ENCODE measurements at places on chromosomes 1 and 21.
A peak's percentile ranks its signal among the peaks of the same experiment; 100 is the strongest.

- no peak for DNase-seq
These were observed 7.1 kb downstream of the UTS2 start for GRCh38 chr1:7845761-7846160.

GRCh38 chr1:91792489-91793071 lies 93.4 kb downstream of the TGFBR3 start:
- no peak for DNase-seq

DNA sequence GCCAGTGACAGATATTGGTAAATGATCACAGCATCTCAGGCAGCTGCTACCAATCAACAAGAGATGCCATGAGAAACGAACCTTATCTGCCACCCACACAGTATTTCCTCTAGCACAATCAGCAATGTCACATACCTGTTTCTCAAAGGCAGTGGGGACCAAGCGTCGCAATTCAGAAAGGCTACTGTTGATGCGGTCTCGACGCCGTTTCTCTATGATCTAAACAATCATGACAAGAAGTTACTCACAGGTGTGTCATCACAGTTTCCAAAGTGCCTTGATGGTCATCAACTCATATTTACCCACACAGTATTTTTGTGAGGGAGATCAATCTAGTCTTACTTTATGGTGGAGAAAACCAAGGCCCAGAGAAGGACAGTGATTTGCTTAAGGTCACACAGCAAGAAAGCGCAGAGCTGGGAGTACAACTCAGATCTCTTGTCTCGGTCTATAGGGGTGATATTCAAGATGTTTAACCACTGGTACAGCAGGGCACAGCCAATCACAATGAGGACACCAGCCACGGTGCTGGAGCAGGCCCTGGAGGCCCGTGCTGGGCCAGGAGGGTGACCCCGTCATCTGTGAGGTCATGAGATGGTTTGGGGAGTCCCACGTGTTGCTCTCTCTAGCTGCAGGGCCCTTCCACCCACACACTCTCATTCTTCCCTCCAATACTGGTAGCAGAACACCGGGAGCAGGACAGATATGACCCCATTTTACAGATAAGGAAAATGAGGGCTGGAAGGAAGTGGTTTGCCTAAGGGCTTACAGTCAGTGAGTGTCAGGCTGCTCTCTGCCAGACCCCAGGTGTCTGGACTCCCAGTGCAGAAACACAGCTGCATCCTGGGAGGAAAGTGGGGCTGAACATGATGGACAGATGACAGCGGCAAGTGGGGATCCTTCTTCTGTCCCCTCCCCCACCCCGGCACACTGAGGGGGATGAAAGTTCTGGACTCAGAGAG lies 7.8 kb downstream of the HEYL start:
- no peak for DNase-seq

DNA sequence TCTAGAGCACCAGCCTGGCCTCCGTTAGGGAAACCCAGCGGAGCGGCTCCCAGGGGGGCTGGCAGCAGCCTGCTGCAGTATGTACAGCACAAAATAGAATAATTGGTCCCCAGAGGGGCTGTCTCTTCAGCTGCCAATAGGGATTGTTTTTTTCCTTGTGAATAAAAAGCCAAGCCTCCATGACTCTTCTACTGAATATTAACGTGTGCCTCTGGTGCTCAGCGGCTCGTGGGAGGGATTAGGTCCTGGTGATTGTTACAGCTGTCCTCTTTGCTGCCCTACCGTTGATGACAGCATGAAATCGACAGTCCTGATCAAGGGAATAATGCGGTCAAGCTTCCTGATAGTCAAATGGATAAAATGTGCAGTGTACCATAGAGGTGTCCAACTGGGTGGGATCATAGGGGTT lies 190.7 kb upstream of the RUNX1 start:
- DNase-seq = no peak

DNA sequence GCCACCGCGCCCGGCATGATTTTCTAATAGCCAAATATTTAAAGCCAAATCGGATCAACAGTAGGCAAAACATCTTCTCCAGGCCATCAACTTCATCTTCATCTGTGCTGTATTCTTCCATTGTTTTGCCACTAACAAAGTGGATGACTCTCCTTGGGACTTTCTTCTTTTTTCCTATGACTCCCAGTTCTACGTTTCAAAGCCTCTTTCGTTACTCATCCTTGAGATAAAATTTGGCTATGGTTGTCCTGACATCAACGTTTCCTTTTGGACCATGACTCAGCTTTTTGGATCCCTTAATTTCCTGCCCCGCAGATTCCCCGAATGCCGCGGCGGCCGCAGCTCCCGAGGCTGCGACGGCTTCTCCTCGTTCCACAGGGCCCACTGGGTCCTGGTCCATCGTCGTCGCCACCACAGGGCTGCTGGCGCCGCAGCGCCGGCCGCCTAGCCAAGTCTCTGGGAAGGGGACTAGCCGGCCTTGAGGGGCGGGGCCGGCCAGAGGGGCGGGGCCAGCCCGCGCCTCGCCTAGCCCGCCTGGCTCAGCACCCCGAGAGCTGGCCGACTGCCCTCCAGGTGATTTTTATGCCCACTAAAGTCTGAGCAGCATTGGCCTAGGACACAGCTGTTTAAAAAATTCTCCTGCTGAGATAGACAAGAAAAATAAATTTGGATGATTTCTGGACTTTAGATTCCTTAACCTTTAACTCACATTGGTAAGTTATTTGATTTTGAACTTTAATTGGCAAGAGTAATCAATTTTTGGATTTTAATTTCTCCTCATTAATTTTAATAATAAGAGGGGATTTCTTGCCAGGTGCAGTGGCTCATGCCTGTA lies 93.9 kb downstream of the ADCY10 start:
- peak; percentile 79 for DNase-seq

DNA sequence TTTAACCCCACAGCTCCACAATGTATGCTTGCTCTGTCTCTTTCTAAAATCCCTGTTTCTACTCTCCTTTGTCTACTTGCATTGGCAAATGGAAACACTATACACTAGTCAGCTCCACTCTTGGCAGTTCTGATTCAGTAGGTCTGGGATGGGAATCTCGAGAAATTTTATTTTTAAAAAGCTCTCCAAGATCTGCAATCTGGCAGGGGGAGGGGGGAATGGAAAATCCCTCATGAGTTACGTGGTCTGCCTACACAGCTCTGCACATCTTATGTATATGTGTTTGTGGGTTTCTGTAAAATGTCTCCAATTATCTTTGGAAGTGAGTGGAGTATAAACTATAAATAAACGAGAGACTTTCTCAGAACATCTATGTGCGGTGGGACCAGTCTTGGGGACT lies 9.9 kb upstream of the GALNT2 start:
- DNase-seq = no peak

GRCh38 chr1:80158771-80159170 lies 1152.2 kb upstream of the ADGRL4 start:
- no peak for DNase-seq

GRCh38 chr1:60978421-60979357 lies 103.7 kb upstream of the NFIA start:
- peak; percentile 38 for DNase-seq

- no peak for DNase-seq
These were observed 41.2 kb downstream of the UBE2G2 start for GRCh38 chr21:44760376-44760775.

GRCh38 chr21:17427831-17428483 lies 84.9 kb upstream of the CXADR start:
- DNase-seq = no peak

- DNase-seq = no peak
These were observed 23.0 kb downstream of the KNCN start for GRCh38 chr1:46528297-46528955.

DNA sequence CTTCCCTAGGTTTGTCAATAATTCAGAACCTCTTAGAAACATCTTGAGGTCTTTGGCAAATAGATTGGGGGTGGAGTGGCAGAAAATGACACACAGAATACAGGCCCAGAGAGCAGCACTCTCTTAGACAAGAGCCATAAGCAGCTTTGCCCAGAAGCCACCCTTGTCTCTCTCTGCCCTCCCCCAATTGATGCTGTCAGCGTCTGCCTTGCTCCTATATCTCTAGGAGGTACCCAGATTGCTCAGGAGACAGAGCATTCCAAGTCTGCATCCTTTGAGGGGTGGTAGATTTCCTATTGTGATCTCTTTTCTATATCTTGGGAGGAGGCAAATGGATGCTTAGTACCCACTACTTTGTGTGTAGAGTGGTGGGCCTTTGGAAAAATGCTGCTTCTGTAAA lies 1.8 kb downstream of the RGL1 start:
- no peak for DNase-seq

GRCh38 chr1:206558794-206559671 lies 51.7 kb downstream of the RASSF5 start:
- no peak for DNase-seq

DNA sequence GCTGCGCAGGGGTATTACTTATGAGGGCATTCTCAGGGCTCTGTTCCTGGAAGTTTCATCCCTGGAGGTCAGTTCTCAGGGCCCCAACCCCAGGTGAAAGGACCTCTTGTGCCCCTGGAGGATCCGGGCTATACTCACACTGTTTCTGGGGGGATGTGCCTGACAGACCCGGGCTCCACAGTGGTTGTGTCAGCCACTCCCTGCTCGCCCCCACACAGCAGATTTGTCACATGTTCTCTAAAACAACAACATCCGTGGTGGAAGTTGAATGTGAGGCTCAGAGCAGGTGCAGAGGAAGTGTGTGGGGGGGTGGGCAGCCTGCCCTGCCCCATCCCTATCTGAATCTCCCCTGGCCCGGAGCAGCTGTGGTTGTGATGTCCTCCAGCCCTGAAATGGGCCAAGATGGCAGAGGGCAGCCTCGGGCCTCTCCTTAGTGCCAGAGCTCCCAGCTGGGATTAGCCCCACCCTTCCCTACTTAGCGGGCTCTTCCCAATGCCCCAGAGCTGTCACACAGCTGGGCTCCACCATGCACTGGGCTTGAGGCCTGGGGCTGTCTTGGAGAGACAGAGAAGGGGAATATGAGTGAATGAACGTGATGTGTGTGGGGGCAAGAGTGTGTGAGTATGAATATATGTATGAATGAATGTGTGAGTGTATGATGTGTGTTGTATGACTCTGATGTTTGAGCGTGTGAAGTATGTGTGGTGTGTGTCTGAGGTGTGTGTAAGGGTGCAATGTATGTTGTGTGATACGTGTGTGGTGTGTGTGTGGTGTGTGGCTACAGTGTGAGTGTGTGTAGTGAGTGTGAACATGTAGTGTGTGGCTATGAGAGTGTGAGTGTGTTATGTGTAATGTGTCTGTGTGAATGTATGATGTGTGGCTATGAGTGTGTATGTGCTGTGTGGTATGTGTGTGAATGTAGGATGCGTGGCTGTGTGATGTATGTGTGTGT lies 1.5 kb upstream of the FCMR start:
- DNase-seq = no peak

GRCh38 chr1:64962441-64962840 lies 3.9 kb downstream of the JAK1 start:
- DNase-seq = no peak

DNA sequence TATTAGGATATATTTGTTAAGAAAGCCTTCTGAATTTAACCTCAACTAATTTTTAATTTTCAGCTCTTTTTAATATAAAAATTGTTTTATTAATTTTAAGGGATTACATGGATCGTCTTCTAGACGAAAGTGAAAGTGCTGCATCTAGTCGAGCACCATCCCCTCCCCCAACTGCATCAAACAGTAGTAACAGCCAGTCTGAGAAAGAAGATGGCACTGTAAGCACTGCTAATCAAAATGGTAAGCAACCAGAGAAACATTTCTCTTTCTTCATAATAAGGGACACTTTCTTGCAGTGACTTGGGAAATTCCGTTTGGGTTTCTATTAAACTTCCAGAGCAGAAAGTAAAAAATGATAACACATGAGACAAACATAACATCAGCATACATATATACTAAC lies 56.9 kb downstream of the MIER1 start:
- peak; percentile 24 for DNase-seq

DNA sequence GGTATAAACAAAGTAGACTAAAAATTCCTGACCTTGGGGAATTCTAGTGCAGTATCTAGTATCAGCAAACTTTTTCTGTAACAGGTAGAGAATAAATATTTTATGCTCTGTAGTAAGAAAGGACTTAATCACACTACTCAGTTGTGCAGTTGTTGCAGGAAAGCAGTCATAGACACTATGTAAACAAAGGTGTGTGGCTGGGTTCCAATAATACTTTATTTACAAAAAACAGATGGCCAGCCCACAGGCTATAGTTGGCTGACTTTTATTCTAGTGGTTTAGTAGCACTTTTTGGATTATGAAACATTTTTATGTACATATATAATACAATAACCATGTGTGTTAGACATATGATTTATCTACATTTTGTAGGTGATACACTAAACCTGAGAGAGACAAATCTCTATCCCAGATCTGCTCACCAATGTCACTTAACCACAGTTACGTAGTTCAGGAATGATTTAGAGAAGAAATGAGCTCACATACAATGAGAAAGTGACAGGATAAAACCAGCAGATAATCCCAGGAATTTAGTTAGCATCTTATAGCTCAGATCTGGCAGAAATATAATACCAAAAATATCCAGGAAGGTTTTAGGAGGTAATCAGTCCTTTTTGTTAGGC lies 56.1 kb downstream of the MIER1 start:
- DNase-seq = no peak

GRCh38 chr1:179867493-179868330 lies 9.9 kb downstream of the TOR1AIP2 start:
- peak; percentile 56 for DNase-seq

- no peak for DNase-seq
These were observed 206.0 kb downstream of the LYPLAL1 start for GRCh38 chr1:219379691-219380090.

DNA sequence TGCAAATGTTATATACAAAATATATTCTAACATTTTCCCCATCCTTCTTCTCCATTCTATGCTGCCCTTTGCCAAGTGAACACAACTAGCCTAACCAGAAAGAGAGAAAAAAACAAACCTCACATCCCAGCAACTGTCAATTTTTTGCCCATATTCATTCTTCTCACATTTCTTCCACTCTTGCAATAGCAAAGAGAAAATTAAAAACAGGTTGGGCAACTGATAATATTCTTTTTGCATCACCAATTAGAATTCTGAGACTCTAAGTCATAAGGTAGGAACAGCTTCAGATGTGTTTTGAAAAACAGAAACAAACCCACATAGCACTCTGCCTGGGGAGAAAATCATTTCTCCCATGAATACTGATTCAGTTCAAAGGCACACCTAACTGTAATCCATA lies 25.2 kb upstream of the EXO1 start:
- DNase-seq = no peak

DNA sequence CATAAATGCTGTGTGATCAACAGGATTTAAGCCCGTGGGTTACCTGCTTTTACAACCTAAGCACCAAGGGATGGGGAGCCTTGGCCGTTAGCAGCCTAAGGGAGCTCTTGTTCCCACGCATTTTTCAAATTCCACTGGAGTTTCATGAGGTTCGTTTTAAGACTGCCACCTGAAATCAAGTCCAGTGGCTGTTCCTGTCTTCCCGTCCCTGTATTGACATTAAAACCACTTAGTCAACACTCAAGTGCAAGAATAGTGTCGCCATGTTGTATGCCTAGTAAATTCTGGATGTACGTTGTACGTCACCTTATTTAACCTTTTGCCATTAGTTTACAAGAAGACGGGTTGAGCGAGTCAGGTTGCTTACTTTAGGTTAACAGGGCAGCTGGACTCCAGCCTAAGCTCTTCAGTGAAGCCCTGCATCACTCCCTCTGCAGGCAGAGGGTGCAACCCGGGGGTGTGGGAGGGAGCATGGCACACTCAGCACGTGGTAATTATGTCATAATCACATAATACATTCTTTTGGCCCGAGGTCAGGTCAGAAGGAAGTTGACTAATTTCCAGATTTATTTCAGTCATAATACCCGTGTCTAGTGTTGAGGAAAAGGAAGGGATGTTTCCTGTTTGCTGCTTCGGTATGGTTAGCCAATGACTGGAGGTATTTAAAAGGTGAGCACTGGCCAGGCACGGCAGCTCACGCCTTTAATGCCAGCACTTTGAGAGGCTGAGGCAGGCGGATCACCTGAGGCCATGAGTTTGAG lies 42.5 kb downstream of the CNST start:
- peak; percentile 85 for DNase-seq
